ENCODE measurements at places on chromosomes 7 and 10.

GRCh38 chr10:130481936-130482335, 345.7 kb downstream of the GLRX3 start:
- no peak for DNase-seq

DNA sequence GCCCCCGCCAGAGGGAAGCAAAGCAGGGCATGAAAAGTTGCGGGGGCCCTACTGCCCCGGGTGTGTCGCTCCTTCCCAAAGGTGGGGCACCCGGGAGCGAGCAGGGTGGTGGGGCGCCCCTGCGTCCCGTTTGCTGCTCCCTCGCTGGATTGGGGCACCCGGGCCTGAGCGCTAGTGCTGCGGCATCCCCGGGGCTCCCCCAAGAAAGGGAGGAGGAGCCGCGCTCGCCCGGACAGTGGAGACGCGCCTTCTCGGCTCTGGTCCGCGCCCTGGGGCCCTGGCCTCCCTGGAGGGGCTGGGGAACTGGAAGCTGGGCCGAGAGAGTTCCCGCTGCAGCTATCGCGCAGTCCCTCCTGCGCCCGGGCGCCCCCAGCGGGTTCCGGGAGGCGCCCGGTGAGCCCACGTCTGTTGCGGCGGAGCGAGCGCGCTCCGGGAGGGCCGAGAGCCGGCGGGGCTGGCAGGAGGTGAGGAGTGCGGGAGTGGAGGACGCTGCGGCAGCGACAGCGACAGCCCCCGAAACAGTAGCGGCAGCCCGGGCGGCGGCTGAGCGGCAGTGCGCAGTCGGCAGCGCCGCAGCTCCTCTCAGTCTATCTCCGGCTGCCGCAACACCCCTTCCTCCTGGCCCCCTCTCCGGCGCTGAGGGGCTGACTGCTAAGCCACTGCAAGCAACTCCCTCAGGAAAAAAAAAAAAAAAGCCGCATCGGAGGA, 504 bp upstream of the BMPER start:
- DNase-seq = peak; percentile 58

DNA sequence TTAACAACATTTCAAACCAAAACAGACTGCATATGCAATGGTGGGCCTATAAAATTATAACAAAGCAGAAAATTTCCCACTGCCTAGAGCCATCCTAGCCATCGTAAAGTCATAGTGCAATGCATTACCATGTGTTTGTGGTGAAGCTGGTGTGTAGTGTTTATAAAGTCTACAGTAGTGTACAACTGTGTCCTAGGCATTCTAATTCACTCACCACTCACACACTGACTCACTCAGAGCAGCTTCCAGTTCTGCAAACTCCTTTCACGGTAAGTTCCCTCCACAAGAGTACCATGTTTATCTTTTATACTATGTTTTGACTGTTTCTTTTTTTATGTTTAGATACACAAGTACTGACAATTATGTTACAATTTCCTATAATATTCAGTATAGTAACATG, 1104.1 kb upstream of the PHF14 start:
- DNase-seq = no peak

DNA sequence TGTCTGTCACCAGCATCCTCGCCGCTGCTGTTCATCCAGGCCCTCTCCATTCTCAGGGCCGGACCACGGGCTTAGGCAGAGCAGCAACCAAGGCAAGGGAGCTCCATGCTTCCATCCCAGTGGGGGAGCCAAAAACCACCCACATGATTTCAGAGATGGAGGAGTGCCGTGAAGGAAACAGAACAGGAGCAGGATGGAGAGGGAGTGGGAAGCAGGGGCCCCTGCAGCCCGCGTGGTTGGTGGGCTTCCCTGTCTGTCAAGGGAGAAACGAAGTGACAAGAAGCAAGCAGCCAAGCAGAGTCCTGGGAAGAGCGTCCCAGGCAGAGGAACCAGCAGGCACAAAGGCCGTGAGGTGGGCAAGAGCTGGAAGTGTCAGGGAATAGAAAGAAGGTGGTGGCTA, 95.7 kb downstream of the SLIT1 start:
- no peak for DNase-seq

DNA sequence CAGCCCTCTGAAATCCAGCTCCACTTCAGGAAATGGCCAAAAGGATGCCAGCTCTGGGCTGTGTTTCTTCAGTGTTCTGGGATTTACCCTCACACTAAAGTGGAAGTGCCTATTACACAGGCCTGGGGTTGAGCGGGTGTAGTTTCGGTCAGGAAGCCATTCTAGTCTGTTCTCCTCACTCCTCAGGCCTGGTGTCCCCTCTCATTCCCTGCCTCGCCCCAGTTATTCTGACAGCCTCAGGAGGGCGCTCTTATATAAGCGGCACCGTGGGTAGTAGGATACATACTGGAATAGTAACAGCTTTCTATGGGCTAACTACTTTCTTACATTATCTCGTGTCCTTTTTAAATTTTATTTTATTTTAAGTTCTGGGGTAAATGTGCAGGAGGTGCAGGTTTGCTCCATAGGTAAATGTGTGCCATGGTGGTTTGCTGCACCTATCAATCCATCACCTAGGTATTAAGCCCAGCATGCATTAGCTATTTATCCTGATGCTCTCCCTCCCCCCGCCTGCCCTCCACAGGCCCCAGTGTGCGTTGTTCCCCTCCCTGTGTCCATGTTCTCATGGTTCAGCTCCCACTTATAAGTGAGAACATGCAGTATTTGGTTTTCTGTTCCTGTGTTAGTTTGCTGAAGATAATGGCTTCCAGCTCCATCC, 12.2 kb upstream of the LGI1 start:
- DNase-seq = peak; percentile 38

DNA sequence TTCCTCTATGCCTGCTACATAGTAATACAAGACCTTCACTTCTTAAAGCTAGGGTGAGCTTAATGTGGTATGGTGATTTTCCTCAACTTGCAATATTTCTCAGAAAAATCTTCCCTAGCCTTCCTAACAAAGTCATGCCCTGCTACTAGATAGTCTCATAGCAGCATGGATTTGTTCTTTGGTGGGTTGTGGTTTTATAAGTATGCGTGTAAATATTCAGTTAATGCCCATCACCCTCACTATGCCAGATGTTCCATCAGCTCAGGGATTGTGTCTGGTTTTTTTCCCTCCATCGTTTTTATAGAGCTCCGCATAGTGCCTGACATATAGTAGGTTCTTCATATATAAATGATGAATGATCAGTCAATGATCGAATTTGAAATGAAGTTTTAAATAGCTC, 182.8 kb downstream of the CREB5 start:
- no peak for DNase-seq

- DNase-seq = peak; percentile 8
These were observed 17.2 kb upstream of the PSAP start for GRCh38 chr10:71868192-71868697.

- DNase-seq = no peak
These were observed 336.8 kb downstream of the KCNMA1 start for GRCh38 chr10:77300682-77301302.

DNA sequence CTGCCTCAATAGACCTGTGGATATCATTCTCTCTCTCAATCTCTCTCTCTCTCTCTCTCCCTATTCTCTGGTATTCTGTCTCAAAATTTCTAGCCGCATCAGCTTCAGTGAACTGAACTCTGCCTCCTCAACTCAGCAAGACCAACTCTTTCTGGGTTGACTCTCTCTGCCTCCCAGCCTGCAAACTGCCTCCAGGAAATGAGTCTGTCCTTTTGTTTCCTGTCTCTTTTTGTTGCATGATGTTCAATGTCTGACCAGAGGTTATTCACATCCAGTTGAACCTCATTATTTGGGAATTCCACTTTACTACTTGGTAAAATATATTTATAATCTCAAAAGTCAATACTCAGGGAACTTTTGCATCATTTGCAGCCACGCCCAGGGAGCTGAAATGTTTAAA, 682.7 kb upstream of the FZD8 start:
- DNase-seq = no peak

DNA sequence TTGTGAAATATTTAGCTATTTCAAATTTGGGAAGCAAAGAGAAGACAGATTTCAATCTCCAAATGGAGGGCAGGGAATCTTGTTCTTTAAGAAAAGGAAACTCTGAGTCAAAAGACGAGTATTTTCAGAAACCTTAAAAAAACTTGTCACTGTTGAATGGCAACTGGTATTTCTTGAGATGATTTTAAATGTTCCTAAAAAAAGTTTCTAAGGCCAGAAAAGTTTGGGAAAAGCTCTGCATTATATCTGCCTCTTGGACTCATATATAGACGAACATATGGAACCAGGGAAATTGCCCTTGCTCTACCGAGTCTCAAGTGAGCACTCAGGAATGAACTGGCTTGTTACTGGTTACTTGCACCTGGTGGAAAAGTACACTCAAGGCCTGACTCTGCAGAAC, 69.5 kb downstream of the ADAM22 start:
- DNase-seq = no peak

DNA sequence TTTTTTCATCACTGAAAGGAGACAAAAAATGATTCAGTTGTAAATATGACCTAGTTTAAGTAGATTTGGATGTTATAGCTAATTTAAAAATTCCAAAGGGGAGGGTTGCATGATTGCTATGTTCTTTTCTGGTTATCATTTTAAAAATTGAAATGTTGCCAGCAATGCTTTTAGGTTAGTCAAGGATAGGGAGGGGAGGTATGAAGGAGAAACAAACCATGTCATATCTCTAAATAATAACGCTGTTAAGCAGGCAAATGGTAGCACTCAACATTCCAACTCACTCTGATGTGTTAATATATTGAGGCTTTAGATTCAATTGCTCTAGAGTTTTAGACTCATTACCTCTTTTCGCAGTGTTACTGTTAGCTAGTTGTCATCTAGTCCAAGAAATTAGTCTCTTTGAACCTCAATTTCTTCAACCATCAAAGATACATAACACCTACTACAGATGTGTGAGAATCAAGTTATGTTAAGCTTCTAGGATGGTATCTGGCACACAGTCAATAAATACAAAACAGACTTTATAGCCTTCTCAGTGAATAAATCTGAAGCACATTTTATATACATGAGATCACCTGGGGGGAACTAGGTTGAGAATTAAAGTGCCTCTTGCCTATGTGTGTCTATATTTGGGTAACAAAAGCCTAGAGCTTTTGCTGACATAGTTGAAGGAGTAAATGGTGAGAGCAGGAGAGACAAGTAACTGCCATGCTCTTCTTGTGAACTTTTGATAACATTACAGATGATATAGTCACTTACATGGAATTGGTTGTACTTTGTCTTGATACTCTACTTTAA, 124.9 kb downstream of the CSTF2T start:
- peak; percentile 7 for DNase-seq

DNA sequence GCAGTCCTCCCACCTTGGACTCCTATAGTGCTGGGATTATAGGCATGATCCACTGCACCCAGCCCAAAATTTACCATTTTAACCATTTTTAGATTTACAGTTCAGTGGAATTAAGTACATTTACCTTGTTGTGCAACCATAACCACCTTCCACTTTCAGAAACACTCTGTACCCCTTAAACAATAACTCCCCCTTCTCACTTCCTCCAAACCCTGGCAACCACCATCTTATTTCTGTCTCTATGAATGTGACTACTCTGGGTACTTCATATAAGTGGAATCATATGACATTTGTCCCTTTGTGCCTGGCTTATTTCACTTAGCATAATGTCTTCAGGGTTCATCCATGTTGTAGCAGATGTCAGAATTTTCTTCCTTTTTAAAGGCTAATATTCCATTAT, 33.6 kb downstream of the SUFU start:
- no peak for DNase-seq

GRCh38 chr7:45922810-45923209, 1.7 kb upstream of the IGFBP3 start:
- DNase-seq = no peak

DNA sequence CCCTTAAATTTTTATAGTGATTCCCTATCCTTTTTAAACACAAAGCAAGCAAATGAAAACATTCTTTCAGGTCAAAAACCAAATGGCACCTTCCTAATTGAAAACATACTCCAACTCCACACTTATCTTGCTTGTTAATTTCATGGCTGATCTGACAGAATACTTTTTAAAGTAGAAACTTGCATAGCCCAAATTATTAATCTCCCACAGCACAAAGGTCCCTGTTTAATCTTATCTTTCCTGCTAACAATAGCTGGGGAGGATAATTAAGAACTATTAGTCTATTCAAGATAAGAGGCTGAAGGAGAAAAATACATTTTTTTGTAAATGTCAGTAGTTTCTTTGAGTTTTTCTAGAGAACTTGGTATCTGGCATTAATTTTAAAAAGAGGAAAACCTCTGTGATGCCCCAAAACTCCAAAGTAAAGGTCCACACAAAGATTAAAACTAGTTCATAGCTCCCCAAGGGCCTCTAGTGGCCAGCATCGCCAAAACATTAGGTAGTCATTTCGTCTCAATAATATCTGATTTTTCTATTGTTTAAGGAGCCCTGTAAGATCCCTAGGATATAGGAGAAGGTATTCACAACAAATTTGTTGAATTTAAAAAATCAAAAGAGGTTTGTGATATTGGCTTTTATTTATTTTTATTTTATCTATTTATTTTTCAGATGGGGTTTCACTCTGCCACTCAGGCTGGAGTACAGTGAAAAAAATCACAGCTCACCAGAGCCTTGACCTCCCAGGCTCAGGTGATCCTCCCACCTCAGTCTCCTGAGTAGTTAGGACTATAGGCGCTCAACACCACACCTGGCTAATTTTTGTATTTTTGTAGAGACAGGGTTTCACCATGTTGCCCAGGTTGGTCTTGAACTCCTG, 14.7 kb downstream of the CDNF start:
- peak; percentile 49 for DNase-seq

- DNase-seq = no peak
These were observed 17.6 kb upstream of the FGFR2 start for GRCh38 chr10:121615836-121616235.

DNA sequence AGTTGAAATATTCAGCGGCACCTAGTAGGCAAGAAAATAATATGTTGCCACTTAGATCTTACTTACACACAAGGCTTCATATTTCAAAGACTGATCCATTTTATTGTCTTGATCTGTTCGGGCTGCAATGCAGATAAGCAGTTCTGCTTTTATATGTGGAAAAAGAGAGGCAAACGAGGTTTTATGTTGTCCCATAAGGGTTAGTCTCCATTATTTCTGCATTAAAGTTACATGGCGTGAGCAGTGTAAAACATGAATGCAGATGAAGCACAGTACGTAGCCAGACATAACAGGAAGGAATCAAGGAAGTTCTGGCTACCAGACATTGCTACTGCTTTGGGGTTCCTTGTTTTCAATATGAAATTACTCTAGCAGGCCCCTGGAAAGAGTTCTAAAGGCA, 224.8 kb downstream of the BBS9 start:
- peak; percentile 23 for DNase-seq

DNA sequence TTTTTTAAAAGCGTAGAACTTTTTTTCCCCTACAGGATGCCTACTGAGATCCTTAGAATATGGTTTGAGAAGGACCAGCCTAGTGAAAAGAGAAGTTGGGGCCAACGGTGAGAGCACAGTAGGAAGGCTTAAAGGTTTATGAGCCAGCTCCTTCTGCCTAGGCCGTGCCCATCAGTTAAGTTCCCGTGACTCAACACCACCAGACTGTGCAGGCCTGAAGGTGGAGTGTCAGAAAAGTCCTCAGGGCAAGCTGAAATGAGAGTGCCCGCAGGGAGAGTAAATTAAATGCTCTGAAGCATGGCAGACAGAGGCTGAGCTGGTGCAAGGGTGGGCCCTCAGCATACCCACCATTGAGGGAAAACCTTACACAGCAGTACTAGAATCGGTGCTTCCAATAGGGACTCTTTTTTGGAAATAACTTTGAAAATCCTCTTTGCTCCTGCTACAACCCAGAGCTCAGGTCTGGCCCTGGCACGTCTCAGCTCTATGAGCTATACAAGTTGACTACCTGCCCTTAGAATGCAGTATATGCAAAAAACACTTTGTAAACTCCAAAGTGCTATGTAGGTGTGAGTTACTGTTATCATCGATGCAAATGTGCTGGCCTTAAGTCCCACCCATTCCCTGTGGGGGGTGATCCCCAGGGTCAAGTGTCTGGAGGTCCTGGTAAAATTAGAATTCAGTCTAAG, 15.2 kb upstream of the C10orf67 start:
- no peak for DNase-seq

- no peak for DNase-seq
These were observed 33.7 kb upstream of the DGKI start for GRCh38 chr7:137880432-137880831.

All from NCI-H69 (cell line).